Stromal cell of bone marrow (primary cell): ENCODE measurements at places on chromosomes 4 and X.

DNA sequence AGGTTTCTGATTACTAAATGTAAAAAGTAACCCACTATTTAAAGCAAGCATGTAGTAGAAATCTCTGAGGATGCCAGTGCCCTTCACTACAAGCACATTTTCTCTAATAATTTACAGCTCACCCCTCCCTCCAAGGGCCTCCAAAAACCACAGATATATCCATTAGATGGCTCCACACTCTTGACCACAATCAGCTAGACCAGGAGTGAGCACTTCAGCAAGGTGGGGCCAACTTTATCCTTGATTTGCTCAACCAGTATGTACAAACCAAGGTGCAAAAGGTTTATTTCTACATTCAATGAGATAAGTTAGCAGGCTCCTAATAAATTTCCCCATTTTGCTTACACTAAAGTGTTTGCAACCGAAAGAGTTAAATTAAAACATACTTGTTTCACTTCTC, 35.8 kb downstream of the RFC1 start:
- no peak for DNase-seq

GRCh38 chrX:152993933-152994332, at the start of gene PNMA5:
Gene PNMA5, minus strand, starts transcription at chrX:152994116. Its CDS starts 2,518 bp downstream, at chrX:152991598.
- no peak for DNase-seq

GRCh38 chrX:42678133-42678532, 99.8 kb downstream of the PPP1R2C start:
- no peak for DNase-seq

GRCh38 chrX:153762626-153763173, 1.3 kb upstream of the PLXNB3 start:
- no peak for DNase-seq

GRCh38 chrX:139156356-139156755, 374.2 kb upstream of the F9 start:
- DNase-seq: no peak
